ENCODE measurements at places on chromosomes 16 and 17. TPM values are rescaled to one million over a fixed set of nuclear protein-coding genes. Genes with fewer than 3 reads are reported as not detected.

The GNAO1 gene
- total RNA-seq: 0.57 TPM

The HOXB6 gene
- 0.62 TPM for total RNA-seq

GRCh38 chr17:78957128-78957527 lies 22.6 kb downstream of the LGALS3BP start:
- no peaks in the 10 kb centered on the region for H3K36me3 ChIP-seq
- no peaks in the 10 kb centered on the region for H3K4me1 ChIP-seq
- H3K4me3 ChIP-seq: no peak overlapping the region
- no peak overlapping the region for H3K27ac ChIP-seq

GRCh38 chr16:30041841-30042240 lies 10.8 kb upstream of the TLCD3B start:
- no peak overlapping the region for H3K27ac ChIP-seq
- H3K36me3 ChIP-seq: no peaks in the 10 kb centered on the region
- no peak for DNase-seq

The PRSS36 gene
- total RNA-seq: 0.14 TPM

DNA sequence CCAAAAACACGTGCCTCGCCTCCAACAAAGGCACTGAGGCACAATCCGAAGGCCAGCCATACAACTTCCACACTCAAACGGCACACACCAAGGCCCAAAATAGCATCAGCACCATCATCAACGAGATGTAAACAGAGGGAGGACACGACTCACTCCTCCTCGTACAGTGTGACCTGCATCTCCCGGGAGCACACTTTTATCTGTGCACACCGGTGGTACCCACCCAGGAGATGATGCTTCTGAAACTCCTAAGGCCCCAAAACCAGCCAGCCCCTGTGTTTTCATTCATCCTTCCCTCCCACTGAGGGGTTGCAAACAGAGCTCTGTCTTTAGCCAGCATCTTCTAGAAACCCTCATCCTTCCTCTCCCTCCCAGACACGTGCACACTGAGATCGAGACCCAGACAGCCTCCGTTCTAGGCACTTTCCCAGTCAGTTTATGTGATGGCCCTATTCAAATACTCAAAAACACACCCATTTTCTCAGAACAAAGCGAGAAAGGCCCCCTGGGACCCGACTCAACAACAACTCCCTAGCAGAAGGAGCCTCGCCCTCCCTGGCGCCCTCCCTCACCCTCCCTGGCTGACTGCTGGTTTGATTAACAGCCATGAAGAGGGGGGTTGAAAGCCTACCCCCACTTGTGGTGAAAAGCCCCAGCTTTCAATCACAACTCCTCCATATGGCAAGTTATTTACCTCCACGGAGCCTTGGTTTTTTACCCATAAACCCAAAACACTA lies 76.3 kb downstream of the GAS7 start:
- H3K27ac ChIP-seq: no peak overlapping the region
- DNase-seq: no peak
- H3K27me3 ChIP-seq: peaks cover 2% of the 10 kb centered on the region
- no peak overlapping the region for H3K4me3 ChIP-seq

DNA sequence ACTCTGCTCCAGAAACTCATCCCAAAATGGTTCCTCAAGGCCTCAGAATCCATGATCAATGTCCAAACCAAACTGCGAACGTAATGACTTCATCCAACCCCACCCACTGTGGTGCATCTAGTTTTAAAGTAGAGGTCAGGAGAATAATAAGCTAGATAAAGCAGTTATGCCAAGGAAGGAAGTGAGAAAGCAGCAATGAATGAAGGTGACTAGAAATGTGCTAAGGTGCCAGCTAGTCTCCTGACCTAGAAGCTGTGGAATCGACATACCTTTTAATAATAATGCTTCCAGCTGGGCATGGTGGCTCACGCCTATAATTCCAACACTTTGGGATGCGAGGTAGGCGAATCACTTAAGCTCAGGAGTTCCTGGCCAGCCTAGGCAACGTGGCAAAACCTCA lies 99.2 kb downstream of the SMG6 start:
- no peaks in the 10 kb centered on the region for H3K27me3 ChIP-seq
- no peak overlapping the region for H3K4me3 ChIP-seq
- DNase-seq: no peak
- peaks cover 37% of the 10 kb centered on the region for H3K36me3 ChIP-seq

The KRT33B gene
- total RNA-seq: not detected

DNA sequence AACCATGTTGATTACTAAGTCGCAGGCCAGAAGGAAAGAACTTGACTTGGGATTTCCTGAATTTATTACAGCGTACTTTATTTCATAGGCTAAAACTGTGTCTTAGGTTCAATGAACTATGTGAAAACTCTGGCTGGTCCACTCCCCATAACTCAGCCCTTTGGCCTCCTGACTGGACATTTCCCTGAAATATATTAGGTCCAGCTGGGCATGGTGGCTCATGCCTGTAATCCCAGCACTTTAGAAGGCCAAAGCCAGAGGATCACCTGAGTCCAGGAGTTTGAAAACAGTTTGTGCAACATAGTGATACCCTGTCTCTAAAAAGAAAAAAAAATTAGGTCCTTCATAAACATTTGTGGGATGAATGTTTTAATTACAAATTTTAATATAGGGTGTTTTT lies 97.0 kb downstream of the CYLD start:
- no peak for DNase-seq
- no peak overlapping the region for H3K27ac ChIP-seq
- peaks cover 19% of the 10 kb centered on the region for H3K4me1 ChIP-seq
- peaks cover 15% of the 10 kb centered on the region for H3K27me3 ChIP-seq
- no peak overlapping the region for H3K4me3 ChIP-seq
- H3K36me3 ChIP-seq: no peaks in the 10 kb centered on the region

GRCh38 chr17:1710807-1711553 lies 803 bp upstream of the TLCD2 start:
- H3K4me1 ChIP-seq: peaks cover 18% of the 10 kb centered on the region
- H3K27me3 ChIP-seq: peaks cover 42% of the 10 kb centered on the region
- no peak for DNase-seq
- peaks cover 20% of the 10 kb centered on the region for H3K36me3 ChIP-seq

The VTN gene
- 0.23 TPM for total RNA-seq

GRCh38 chr17:795276-795675 lies 13.1 kb downstream of the MRM3 start:
- H3K27ac ChIP-seq: no peak overlapping the region
- no peak overlapping the region for H3K4me3 ChIP-seq
- no peaks in the 10 kb centered on the region for H3K27me3 ChIP-seq
- H3K4me1 ChIP-seq: peaks cover 4% of the 10 kb centered on the region
- DNase-seq: no peak

GRCh38 chr16:65120831-65121721 lies 787 bp downstream of the CDH11 start:
- no peak overlapping the region for H3K27ac ChIP-seq
- H3K4me3 ChIP-seq: no peak overlapping the region
- no peaks in the 10 kb centered on the region for H3K4me1 ChIP-seq
- no peaks in the 10 kb centered on the region for H3K36me3 ChIP-seq
- no peak for DNase-seq
